ENCODE measurements at places on chromosomes 3 and 15.

- no peak for DNase-seq
Measured at GRCh38 chr3:177236704-177237103, 39.4 kb upstream of the TBL1XR1 start.

DNA sequence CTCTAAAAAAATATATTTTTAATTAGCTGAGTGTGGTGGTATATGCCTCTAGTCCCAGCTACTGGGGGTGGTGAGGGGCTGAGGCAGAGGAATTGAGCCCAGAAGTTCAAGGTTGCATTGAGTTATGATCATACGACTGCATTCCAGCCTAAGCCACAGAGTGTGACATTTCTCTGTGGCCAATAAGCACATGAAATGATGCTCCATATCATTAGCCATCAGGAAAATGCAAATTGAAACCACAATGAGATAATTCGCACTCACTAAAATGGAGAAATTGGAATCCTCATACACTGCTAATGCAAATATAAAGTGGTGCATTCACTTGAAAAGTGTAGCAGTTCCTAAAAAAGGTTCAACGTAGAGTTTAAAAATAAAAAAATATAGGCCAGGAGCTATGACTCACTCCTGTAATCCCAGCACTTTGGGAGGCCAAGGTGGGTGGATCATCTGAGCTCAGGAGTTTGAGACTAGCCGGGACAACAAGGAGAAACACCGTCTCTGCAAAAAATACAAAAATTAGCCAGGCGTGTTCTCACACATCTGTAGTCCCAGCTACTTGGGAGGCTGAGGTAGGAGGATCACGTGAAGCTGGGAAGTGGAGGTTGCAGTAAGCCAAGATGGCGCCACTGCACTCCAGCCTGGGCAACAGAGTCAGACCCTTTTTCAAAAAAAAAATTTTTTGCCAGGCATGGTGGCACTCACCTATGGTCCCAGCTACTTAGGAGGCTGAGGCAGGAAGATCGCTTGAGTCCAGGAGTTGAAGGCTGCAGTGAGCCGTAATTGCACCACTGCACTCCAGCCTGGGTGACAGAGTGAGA, 35.2 kb downstream of the IFT122 start:
- DNase-seq, result no peak

GRCh38 chr15:96385195-96385594, 54.7 kb downstream of the NR2F2 start:
- DNase-seq, result no peak

GRCh38 chr3:15875016-15875689, 77.4 kb upstream of the ANKRD28 start:
- no peak for DNase-seq

GRCh38 chr3:125129512-125129997, 73.8 kb upstream of the HEG1 start:
- peak; percentile 98 for DNase-seq

GRCh38 chr15:50190166-50190570, 8.2 kb downstream of the SLC27A2 start:
- no peak for DNase-seq

- DNase-seq, result no peak
Measured at GRCh38 chr15:52133510-52134220, 21.1 kb upstream of the BCL2L10 start.

GRCh38 chr3:145716519-145716918, 444.5 kb downstream of the PLOD2 start:
- DNase-seq, result no peak

- no peak for DNase-seq
Measured at GRCh38 chr15:35505809-35506208, 40.2 kb downstream of the DPH6 start.

GRCh38 chr15:57321973-57322601, 54.2 kb upstream of the CGNL1 start:
- no peak for DNase-seq

DNA sequence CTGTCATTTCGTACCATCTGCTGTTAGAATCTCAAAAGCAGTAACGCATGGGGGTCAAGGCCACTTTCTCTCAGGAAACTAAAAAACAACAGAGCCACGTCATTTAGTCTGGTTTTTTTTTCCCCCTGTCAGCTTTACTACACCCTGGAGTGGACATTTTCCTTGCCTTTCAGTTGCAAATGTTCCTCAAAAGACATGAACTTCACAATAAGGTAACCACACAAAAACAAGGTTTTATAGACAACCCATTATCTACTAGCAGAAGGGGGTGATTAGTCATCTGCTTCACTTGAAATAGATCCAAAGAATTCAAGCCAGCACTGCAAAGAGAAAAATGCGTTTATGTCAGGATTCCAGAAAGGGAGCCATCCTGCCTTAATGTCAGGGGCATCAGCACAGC, 171.8 kb upstream of the CDIN1 start:
- peak; percentile 78 for DNase-seq
